ENCODE measurements at places on chromosomes 1 and 21. TPM values are rescaled to one million over a fixed set of nuclear protein-coding genes. Genes with fewer than 3 reads are reported as not detected.

GRCh38 chr1:235648407-235648907 is 1.1 kb downstream of the GNG4 start:
- peak; percentile 57 for DNase-seq

GRCh38 chr1:2355373-2356261 is 35.7 kb downstream of the MORN1 start:
- no peak for DNase-seq

GRCh38 chr1:226064816-226065248 is 2.3 kb downstream of the H3-3A start:
- DNase-seq: peak; percentile 66

SEMA6C gene
- 23.4 TPM for polyA plus RNA-seq

DNA sequence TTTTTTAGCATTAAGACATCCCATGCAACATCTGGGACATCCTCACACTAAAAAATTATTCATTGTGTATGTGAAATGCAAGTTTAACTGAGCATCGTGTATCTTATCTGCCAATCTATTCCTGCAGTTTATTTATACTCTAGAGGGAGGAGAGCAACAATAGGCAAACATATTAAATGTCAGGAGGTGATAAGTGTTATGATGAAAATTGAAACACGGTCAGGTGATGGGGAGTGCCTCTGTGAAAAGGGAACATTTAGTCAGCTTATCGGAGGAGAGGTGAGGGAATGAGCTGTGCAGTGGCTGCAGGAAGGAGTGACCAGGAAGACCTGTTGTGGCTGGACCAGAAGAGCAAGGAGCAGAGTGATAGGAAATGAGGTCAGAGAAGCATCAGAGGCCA is 775 bp upstream of the EFCAB14 start:
- DNase-seq: no peak

- no peak for DNase-seq
Measured at GRCh38 chr1:63847308-63847910, 73.6 kb downstream of the ROR1 start.

- no peak for DNase-seq
Measured at GRCh38 chr1:40382108-40382460, 8.6 kb downstream of the SMAP2 start.

DNA sequence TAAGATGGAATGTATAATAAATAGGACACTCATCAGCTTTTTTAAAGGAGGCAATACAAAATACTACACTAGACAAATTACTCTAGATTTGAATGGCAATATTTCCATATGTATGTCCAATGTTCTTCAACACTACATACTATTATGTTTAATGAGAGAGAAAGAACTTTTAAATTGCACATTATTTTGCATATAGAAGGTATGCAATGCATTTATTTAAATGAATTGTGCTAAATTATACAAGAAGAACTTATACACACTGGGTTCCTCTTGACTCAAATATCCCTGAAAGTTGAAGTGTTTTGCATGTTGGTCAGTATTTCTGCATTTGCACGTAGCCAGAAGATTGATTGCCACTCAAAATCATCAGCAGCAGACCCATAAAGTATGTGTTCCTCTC is 839.6 kb downstream of the ADGRL2 start:
- DNase-seq: no peak

GJA5 gene
- polyA plus RNA-seq: 5.1 TPM

- no peak for DNase-seq
Measured at GRCh38 chr1:52585474-52585873, 16.7 kb upstream of the GPX7 start.

CD5L gene
- 0.13 TPM for polyA plus RNA-seq

DNA sequence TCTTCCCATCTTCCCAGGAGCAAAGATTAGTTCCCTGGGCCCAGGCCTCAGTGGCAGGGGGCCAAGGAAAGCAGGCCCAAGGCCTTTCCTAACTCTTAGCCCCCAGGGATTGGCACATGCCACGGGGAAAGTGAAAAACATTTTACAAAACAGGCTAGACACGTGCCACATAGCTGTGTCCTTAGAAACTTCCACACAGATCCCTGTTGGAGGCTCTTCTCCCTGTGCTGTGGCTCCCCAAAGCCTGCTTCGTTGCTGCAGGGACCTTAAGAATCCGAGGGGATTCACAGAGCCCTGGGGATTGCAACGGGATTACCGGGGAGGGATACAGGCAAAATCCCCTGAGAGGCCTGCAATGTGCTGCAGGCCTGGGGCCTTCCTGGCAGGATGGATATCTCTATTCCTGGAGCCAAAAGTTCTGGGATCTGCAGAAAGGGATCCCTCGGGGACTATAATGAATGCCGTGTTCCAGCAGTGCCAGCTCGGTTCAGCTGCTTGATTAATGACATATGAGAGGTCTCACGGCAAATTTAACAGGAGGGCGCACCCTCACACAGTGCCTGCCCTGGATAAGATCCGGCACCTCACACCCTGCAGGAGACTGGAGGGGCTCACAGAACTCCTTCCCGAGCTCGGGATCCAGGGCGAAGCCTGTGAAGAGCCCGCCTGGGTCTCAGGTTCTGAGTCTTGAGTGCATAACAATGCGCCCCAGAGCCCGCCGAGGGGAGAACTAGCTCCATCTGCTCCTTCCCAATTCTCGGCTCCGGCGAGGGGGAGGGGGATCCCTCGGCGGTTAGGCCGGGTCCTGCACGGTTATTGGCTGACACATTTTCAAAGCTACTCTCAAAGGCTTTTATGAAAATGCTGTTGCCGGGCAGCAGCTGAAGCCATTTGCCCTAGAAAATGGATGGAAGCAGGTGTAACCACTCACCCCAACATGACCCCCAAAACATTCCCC is 15.3 kb upstream of the RGS8 start:
- no peak for DNase-seq

TNFAIP8L2 gene
- 5.0 TPM for polyA plus RNA-seq

GRCh38 chr1:214402613-214403083 is 121.7 kb downstream of the SMYD2 start:
- no peak for DNase-seq

DNA sequence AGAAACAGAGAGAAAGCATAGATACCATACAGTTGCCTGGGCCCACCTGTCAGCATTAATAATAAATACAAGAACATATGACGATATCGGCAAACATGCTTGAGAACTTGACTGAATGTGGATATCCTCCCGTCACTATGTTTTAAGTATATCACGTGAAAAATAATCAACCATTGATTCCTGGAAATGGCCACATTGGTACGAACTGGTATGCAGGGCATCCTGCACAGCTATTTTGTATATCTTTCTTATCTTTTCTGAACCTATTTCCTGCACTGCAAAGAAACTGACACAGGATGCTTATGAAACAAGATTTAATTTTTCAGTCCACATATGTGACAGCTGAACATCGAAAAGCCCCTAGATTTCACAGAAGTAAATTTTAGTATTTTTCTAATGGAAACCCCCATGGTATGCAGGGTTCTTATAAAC is 22.8 kb upstream of the RGS1 start:
- no peak for DNase-seq
